ENCODE measurements at places on chromosomes 2 and 18.

GRCh38 chr2:17815468-17816184 lies 634 bp upstream of the MSGN1 start:
- no peak for DNase-seq

- DNase-seq, result no peak
Observed at GRCh38 chr2:143205106-143205764, 76.0 kb downstream of the ARHGAP15 start.

- no peak for DNase-seq
Observed at GRCh38 chr18:76977684-76978232, 154.8 kb downstream of the MBP start.

GRCh38 chr2:31711737-31712136 lies 131.0 kb upstream of the SRD5A2 start:
- no peak for DNase-seq

DNA sequence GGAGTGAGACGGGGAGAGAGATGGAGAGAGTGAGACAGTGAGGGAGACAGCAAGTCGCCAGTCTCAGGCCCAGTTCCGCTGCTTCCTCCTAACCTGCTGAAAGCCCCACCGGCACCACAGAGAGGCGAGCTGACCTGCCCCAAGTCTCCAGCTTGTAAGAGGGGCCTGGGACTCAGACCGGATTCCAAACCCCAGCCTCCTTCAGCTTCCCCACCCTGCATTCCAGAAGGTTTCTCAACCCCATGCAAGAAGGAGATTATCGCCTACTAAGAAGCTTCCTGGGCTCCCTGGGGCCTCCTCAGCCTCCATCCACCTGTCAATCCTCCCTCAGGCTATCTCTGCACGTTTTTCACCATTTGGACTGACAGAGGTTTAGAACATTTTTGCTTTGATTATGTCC lies 173.1 kb upstream of the RAB6C start:
- DNase-seq, result no peak

DNA sequence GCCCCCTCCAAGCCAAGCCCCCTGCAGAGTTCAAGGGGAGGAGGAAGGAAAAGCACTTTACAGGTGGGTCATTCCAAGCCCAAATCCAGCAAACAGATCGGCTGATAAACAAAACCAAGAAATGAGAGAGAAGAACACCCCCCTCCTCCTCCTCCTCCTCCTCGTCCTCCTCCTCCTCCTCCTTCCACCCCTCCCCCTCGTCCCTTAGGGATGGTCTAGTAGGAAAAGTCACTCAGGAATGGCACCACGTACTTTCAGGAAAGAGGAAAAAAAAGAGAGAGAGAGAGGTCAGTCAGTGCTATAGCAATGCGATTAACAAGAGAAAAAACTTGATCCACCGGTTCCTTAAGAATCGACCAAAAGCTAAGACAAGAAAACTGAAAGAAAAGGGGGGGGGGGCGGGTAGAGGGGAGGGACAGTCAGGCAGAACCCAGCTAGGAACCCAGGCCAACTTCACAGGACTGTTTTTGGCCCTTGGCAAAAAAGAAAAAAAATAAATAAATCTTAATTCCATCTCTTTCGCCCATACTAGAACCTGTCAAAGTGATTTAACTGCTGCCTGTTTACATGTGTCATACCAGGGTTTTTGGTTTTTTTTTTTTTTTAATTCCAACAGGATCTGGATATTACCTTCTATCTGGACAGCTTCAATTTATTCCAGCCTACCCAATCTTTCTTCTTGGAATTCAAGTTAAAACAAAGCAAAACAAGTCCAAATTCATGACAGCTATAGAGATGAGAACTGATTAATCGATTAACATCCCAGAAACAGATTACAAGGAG lies 906 bp downstream of the IKZF2 start:
- no peak for DNase-seq

DNA sequence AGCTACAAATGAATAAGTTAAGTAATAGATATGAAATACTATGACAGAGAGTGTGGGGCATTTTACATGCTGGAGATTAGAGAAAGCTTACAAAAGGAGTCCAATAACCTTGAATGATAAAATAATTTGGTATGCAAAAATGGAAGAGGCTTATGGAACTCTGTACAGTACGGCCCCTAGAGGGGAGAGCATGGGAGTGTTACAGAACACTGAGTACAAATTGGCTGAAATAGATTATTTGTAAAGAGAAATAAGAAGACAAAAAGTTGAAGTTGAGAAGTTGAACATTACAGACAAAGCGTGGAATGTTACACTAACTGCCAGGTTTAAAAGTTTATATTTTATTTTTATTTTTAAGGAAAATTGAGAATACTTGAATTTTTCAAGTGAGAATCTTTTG lies 192.1 kb upstream of the DOK6 start:
- no peak for DNase-seq

GRCh38 chr2:196935432-196935831 lies 8.9 kb upstream of the PGAP1 start:
- no peak for DNase-seq

- DNase-seq, result no peak
Observed at GRCh38 chr18:54888933-54889332, 60.7 kb downstream of the RAB27B start.
